ENCODE measurements at places on chromosomes 5 and 9. TPM values are rescaled to one million over a fixed set of nuclear protein-coding genes. Genes with fewer than 3 reads are reported as not detected.

GRCh38 chr9:81191222-81191621, 498.1 kb downstream of the TLE1 start:
- no peak for DNase-seq

DNA sequence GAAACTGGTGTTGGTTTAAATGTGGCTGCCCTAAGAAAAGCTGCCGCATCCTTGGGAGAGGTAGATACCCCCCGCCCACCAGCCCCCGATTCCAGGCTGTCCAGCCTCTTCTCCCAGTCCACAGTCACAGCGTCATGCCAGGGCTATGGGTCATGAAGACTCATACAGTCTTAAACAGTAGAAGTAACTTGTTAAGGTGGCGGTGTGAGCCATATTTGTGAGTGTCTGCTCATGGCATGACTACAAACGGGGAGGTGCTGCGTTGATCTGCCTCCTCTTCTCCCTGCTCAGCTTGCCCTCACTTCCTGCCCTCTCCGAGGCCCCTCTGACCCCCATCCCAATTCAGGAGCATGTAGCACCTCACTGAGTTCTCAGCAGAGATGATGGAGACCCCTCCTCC, 20.8 kb downstream of the FGD3 start:
- DNase-seq: no peak

GRCh38 chr5:157464519-157465171, 4.6 kb downstream of the NIPAL4 start:
- DNase-seq: peak; percentile 90

The CDKN2B-AS1 gene
- 6.4 TPM for total RNA-seq

The ENTPD8 gene
- total RNA-seq: not detected

The CETN3 gene
- total RNA-seq: 17.2 TPM

The PTPDC1 gene
- 10.8 TPM for total RNA-seq

GRCh38 chr5:109328626-109329025, 81.1 kb downstream of the PJA2 start:
- DNase-seq: peak; percentile 48

DNA sequence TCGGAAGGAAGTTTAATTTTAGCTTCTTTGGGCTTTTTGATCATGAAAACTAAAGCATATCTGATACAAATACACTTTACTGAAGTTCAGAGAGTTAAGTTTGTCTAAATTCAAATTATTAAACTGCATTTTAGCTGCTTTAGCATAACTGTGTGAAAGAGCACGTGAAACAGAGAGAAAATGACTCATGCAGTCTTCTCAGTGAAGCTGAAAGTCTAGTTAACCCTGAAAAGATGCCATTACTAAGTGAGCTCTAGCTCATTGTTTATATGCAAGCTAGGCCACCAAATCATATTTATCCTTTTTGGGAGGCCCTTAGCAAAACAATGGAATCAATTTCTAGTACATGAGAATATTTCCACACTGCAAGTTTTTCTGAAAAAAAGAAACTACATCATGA, 27.6 kb downstream of the TPD52L3 start:
- DNase-seq: peak; percentile 68
